T-helper 17 cell (primary cell): ENCODE measurements at places on chromosomes 6 and 20.

DNA sequence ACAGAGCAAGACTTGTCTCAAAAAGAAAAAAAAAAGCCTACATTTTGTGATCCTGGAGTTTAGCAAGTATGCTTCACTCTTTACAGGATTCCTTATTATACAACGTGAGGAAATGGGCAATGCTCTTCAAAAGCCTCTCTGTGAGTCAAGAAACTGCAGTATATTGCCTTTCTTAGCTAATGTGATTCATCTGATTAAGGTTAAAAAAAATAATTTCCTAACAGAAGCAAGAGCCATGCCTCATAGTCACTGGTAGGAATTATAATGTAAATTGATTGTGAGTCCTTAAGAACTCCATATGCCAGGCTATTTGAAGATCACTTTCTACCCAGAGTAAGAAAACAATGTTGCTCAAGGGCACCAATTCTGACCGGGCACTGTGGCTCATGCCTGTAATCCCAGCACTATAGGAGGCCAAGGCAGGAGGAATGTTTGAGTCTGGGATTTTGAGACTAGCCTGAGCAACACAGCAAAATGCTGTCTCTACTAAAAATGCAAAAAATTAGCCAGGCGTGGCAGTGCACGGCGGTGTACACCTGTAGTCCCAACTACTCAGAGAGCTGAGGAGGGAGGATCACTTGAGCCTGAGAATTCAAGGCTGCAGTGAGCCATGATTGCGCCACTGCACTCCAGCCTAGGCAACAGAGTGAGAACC lies 43.3 kb downstream of the SLC26A8 start:
- DNase-seq = no peak
- no peak overlapping the region for H3K4me3 ChIP-seq
- H3K27ac ChIP-seq = no peak overlapping the region
- H3K27me3 ChIP-seq = peaks cover 8% of the 10 kb centered on the region
- H3K36me3 ChIP-seq = no peaks in the 10 kb centered on the region
- H3K4me1 ChIP-seq = peaks cover 6% of the 10 kb centered on the region

- peaks cover 7% of the 10 kb centered on the region for H3K4me1 ChIP-seq
- peaks cover 37% of the 10 kb centered on the region for H3K27me3 ChIP-seq
- DNase-seq = no peak
- H3K27ac ChIP-seq = no peak overlapping the region
- H3K36me3 ChIP-seq = no peaks in the 10 kb centered on the region
Observed at GRCh38 chr6:110298916-110299315, 59.2 kb downstream of the METTL24 start.

DNA sequence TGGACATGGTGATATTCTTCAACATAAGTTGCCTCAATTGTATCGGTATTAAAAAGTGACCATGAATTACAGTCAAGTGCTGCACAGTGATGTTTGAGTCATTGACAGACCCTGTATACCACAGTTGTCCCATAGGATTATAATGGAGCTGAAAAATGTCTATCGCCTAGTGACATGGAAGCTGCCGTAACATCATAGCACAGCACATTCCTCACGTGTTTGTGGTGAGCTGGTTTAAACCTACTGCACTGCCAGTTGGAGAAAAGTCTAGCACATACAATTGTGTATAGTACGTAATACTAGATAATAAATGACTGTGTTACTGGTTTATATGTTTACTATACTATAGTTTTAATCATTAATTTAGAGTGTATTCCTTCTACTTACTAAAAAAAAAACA lies 150.2 kb downstream of the CDH26 start:
- no peak overlapping the region for H3K27ac ChIP-seq
- H3K36me3 ChIP-seq = no peaks in the 10 kb centered on the region
- no peak for DNase-seq
- H3K4me3 ChIP-seq = no peak overlapping the region
- peaks cover 16% of the 10 kb centered on the region for H3K27me3 ChIP-seq

- DNase-seq = no peak
- peaks cover 37% of the 10 kb centered on the region for H3K27me3 ChIP-seq
- no peaks in the 10 kb centered on the region for H3K4me1 ChIP-seq
- H3K4me3 ChIP-seq = no peak overlapping the region
- H3K36me3 ChIP-seq = peaks cover 5% of the 10 kb centered on the region
Observed at GRCh38 chr6:163661272-163661671, 246.8 kb downstream of the QKI start.

DNA sequence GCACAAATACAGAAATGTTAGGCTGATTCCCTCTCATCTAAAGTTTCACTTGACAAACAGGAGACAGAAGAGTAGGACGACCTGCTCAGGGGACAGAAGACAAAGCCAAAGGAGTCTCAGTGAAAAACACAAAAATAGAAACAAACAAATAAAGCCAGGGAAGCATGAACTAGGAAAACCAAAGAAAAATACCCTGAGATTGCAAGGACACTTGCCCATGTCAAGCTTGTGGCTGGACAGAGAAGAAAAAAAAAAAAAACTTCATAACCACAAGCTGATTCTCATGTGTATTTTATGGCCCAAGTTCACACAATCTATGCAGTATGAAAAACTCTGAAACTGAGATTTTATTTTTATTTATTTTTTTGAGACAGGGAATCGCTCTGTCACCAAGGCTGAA lies 85.6 kb upstream of the BEND6 start:
- peaks cover 13% of the 10 kb centered on the region for H3K27me3 ChIP-seq
- no peak overlapping the region for H3K4me3 ChIP-seq
- no peaks in the 10 kb centered on the region for H3K4me1 ChIP-seq
- no peak overlapping the region for H3K27ac ChIP-seq
- peaks cover 2% of the 10 kb centered on the region for H3K36me3 ChIP-seq

DNA sequence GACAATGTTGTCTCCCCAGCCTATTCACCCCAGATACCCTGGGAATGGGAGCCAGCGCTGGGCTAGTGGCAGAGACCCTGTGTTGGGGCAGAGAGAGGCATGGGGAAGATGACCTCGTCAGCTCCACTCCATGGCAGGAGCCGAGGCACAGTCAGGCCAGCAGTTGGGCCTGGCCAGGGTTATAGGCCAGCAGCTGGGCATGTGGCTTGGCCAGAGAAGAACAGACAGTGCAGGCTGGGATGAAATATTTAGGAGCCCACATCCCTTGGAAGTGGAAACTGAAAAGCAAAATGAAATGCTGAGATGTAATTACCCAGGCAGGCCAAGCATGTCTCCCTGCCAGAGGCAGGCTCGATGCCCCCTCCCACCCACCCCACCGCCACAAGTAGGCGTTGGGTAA lies 70.0 kb downstream of the GRM4 start:
- DNase-seq = no peak
- H3K4me1 ChIP-seq = peaks cover 7% of the 10 kb centered on the region
- H3K27me3 ChIP-seq = peaks cover 33% of the 10 kb centered on the region
- H3K27ac ChIP-seq = no peak overlapping the region
- H3K4me3 ChIP-seq = no peak overlapping the region

DNA sequence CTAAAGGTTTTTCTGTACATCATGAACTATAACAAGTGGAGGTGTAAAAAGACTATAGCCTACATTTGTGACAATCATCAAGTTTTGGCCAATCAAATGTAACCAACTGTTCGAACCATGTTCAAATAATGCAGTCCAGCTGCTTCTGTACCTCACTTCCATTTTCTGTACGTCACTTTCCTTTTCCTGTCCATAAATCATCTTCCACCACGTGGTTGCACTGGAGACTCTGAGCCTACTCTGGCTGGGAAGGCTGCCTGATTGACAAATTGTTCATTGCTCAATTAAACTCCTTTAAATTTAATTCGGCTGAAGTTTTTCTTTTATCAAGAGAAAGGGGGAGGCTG lies 270.4 kb upstream of the JARID2 start:
- peaks cover 2% of the 10 kb centered on the region for H3K36me3 ChIP-seq
- no peak overlapping the region for H3K4me3 ChIP-seq
- no peak for DNase-seq
- peaks cover 3% of the 10 kb centered on the region for H3K4me1 ChIP-seq
- no peaks in the 10 kb centered on the region for H3K27me3 ChIP-seq

- no peak overlapping the region for H3K27ac ChIP-seq
- DNase-seq = no peak
- no peaks in the 10 kb centered on the region for H3K4me1 ChIP-seq
- H3K36me3 ChIP-seq = peaks cover 2% of the 10 kb centered on the region
- no peaks in the 10 kb centered on the region for H3K27me3 ChIP-seq
- no peak overlapping the region for H3K4me3 ChIP-seq
Observed at GRCh38 chr20:6708010-6708409, 59.5 kb upstream of the BMP2 start.

GRCh38 chr6:142251930-142252445 lies 49.8 kb upstream of the ADGRG6 start:
- no peak for DNase-seq
- H3K27me3 ChIP-seq = peaks cover 17% of the 10 kb centered on the region
- no peak overlapping the region for H3K4me3 ChIP-seq
- H3K27ac ChIP-seq = no peak overlapping the region
- H3K36me3 ChIP-seq = no peaks in the 10 kb centered on the region

- H3K4me1 ChIP-seq = no peaks in the 10 kb centered on the region
- no peak for DNase-seq
- H3K27me3 ChIP-seq = peaks cover 12% of the 10 kb centered on the region
- no peak overlapping the region for H3K4me3 ChIP-seq
Observed at GRCh38 chr20:39195582-39196021, 233.5 kb downstream of the DHX35 start.

- H3K4me1 ChIP-seq = peaks cover 45% of the 10 kb centered on the region
- H3K27ac ChIP-seq = peak overlapping the region; percentile 89
- H3K27me3 ChIP-seq = no peaks in the 10 kb centered on the region
- peak overlapping the region; percentile 3 for H3K4me3 ChIP-seq
- H3K36me3 ChIP-seq = no peaks in the 10 kb centered on the region
- DNase-seq = no peak
Observed at GRCh38 chr20:8156235-8157079, 24.4 kb downstream of the PLCB1 start.

GRCh38 chr6:129642322-129642721 lies 67.7 kb downstream of the ARHGAP18 start:
- H3K27ac ChIP-seq = no peak overlapping the region
- H3K4me3 ChIP-seq = no peak overlapping the region
- no peaks in the 10 kb centered on the region for H3K4me1 ChIP-seq
- peaks cover 5% of the 10 kb centered on the region for H3K36me3 ChIP-seq
- DNase-seq = no peak
- peaks cover 4% of the 10 kb centered on the region for H3K27me3 ChIP-seq

DNA sequence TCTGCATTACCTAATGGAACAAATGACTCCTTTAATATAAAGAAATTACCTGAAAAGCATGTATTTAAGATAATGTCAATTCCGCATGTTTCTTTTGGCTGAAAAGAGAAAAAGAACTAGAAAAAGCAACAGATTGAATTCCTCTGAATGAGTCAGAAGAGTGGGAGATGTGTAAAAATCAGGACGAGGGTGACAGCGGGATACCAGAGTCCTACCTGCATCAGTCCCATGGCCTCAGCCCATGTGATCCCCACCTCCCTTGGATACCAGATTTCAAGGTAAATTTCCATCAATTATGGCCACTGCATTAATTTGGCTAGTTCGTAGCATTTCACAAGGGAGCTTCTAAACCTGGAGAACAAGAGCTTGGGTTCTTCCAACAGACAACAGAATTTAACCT lies 10.0 kb upstream of the MOXD1 start:
- no peaks in the 10 kb centered on the region for H3K36me3 ChIP-seq
- H3K4me3 ChIP-seq = no peak overlapping the region
- peaks cover 41% of the 10 kb centered on the region for H3K27me3 ChIP-seq
- DNase-seq = no peak
- no peaks in the 10 kb centered on the region for H3K4me1 ChIP-seq
- no peak overlapping the region for H3K27ac ChIP-seq

- DNase-seq = no peak
- H3K27me3 ChIP-seq = no peaks in the 10 kb centered on the region
- H3K4me3 ChIP-seq = no peak overlapping the region
- H3K4me1 ChIP-seq = peaks cover 29% of the 10 kb centered on the region
- H3K27ac ChIP-seq = peak overlapping the region; percentile 29
- H3K36me3 ChIP-seq = no peaks in the 10 kb centered on the region
Observed at GRCh38 chr6:116247285-116247684, 6.6 kb downstream of the TSPYL4 start.

DNA sequence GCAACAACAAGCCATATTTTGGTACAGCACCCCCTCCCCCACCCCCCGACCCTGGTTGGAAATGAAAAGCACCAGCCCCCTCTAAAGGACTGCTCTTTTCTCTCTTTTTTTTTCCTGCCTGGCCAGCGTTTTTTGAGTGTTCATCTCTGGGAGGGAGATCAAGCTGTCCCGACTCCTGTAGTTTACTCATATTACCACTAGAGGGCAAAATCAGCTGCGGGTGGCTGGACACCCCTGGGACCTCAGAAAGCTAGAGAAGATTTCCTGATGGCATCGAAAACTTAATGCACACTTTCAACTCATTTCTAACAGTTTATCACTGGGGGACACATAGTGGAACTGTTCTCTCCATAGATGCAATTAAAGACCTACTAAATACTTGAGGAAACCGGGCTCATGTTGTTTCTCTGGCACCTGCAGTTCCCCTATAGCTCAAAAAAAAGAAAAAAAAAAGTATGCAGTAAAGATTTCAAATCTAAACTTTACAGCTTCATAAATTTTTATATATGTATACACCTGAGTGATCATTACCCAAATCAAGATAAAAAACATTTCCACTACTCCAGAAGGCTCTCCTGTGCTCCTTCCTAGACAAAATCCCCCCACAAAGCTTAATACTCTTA lies 24.4 kb downstream of the CNBD2 start:
- H3K27ac ChIP-seq = no peak overlapping the region
- peak overlapping the region; percentile 45 for H3K4me3 ChIP-seq
- H3K27me3 ChIP-seq = peaks cover 17% of the 10 kb centered on the region

DNA sequence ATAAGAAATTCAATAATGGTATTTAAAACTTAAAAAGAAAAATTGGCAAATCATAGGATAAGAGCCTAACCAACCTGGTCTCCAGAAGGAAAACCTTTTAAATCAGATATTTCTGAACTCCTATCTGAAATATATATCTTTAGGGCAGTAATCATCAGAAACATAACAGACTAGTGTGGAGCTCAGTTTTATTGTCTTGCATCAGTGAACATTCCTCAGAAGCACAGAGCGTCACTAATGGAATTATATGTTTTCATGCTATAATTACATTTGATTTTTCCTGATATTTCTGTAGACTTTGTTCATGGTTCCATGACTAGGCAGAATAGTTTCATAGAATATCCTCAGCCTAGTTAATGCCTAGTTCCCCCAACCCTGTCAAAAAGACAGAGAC lies 262.2 kb downstream of the EYA4 start:
- no peak overlapping the region for H3K27ac ChIP-seq
- no peaks in the 10 kb centered on the region for H3K4me1 ChIP-seq
- no peak overlapping the region for H3K4me3 ChIP-seq
- no peaks in the 10 kb centered on the region for H3K36me3 ChIP-seq

DNA sequence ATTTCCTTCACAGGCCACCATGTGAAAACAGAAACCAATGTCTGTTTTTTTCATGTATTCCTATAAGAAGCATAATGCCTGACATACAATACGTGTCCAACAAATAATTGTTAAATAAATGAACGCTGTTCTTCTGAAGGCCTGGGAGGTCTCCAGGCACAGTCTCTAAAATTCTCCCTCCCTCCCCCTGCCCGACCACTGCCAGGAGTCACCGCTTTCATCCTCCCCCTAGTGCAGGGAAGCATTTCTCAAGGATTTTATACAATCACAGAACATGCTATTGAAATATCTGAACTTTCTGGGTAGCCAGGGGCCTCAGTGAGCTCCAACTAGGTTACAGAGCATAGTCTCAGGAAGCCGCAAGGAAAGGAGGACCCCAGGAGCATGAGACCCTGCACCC lies 95.3 kb downstream of the ZNF217 start:
- no peak overlapping the region for H3K4me3 ChIP-seq
- H3K27ac ChIP-seq = no peak overlapping the region
- DNase-seq = no peak
- H3K4me1 ChIP-seq = no peaks in the 10 kb centered on the region
- H3K27me3 ChIP-seq = no peaks in the 10 kb centered on the region
- no peaks in the 10 kb centered on the region for H3K36me3 ChIP-seq

- DNase-seq = no peak
- no peaks in the 10 kb centered on the region for H3K27me3 ChIP-seq
- peak overlapping the region; percentile 61 for H3K27ac ChIP-seq
- peaks cover 30% of the 10 kb centered on the region for H3K4me1 ChIP-seq
- peak overlapping the region; percentile 83 for H3K4me3 ChIP-seq
Observed at GRCh38 chr6:20365456-20365855, 36.2 kb upstream of the E2F3 start.
